Bone marrow (tissue), 2 donors: ENCODE measurements at places on chromosomes 2 and 18.

GRCh38 chr18:76489081-76489480 lies 6.0 kb downstream of the ZNF516 start:
- DNase-seq, result no peak

- no peak for DNase-seq
These were observed 185.8 kb downstream of the DOK6 start for GRCh38 chr18:69586537-69586936.

DNA sequence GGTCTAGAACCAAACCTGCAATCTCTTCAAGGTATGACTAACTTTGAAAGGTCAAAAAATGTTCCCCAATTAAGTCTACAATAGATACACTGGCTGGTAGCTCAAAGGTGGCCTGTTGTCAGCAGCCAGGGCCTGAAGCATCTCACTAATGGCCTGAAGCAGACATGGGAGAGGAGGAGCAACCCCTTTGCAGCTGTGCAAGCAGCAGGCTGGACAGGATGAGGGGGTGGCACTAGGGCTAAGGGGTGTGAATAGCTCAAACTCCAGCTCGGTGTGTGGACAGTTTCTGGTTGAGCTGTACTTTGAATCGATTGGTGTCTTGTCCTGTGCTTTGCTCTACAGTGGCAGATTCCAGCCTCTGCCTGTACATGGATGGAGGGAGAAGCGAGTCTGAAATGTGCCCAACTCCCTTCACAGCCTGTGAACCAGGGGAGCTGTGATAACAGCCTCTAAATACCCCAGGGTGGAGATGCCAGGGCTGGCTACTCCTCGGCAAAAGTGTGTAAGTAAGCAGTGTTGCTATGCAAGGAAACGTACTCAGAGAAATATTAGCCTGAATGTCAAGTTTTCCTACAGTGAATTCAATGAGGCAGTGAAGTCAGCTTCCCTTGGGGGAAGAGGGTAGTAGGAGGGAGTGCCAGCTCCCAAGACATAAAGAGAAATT lies 34.7 kb upstream of the DTNB start:
- DNase-seq, result no peak

- no peak for DNase-seq
These were observed 80.8 kb downstream of the TWIST2 start for GRCh38 chr2:238928520-238929241.

DNA sequence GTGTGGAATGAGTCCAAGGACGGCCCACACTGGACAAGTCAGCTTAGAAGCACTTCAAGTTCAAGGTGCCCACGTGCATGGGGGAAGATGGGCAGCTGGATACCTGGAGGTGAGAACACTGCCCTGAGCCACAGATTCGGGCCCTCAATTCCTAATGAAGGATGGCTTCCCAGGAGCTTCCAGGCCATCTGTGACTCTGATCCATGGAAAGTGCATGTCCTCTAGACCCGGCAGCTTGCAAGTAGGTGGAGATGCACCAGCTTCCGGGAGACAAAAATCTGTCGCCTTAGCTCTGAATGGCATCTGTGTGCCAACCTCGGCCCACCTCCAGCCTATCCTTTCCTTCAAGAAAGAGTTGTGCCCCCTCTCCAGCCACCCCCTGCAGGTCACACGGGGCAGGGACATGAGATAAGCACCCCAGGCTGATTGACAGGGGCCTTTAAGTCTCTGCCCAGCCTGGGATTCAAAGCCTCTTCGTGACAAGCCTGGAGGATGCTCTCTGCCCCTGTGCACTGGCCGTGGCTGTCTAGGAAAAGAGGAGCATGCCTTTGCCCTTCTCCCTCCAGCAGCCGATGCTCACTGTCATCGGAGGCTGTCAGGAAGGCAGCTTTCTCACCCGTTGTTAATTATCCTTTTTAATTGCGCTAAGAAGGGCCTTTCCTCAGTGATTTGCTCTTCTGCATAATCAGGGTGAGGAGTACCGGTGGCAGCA lies 65.5 kb downstream of the BIN1 start:
- no peak for DNase-seq

DNA sequence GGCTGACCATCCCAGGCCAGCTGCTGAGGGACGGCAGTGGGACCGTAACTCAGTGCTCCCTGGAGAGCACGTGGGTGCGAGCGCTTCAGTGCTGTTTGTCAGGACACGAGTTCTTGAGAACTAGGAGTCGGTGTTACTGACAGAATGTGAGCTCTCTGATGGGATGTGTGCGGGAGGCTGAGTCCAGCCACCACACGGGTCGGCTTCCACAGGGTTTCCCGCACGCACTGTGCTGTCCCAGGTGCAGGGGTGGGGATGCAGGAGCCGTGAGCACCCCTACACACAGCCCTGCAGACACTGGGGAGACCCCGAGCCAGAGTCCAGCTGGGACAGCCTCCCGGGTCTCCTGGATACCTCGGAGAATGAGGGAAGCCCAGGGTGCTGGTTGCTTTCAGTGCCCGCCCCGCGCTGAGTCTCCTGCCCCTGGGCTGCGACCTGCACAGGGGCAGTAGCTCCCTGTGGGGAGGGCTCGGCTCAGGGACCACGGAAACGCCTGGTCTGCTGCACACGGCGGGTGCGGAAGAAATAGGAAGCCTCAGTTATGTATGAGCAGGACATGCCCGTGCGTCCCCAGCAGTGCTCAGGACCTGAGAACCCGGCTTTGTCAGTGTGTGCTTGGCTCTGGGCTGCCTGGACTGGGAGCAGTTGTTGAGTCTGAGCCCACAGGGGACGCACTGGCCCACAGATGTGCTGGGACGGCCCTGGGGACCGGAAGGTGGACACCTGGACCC lies 71.2 kb downstream of the KCNG2 start:
- no peak for DNase-seq
